ENCODE measurements at places on chromosomes 12 and 14.

DNA sequence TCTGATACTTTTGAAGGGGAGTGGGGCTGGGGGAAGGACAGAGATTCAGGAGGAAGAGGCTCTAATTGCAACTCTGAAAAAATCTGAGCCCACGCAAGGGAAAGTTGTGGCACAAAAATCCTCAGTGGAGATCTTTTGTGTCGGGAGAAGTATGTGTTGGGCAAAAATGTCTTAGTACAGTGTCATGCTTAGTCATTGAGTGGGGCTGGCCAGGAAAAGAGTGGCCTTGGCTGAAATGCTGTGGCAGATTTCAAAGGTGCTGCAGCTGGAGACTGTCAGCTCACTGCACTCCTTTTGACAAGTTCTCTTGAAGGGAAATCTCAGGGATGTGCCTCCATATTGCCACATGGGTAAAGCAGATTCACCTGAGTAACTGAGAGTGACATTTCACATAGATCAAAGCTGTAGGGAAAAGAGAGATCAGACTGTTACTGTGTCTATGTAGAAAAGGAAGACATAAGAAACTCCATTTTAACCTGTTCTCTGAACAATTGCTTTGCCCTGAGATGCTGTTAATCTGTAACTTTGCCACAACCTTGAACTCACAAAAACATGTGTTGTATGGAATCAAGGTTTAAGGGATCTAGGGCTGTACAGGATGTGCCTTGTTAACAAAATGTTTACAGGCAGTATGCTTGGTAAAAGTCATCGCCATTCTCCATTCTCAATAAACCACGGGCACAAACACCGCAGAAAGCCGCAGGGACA lies 36.0 kb upstream of the GLIPR1 start:
- DNase-seq, result no peak

GRCh38 chr14:93410021-93410420 lies 20.7 kb upstream of the UNC79 start:
- no peak for DNase-seq

- DNase-seq, result no peak
Observed at GRCh38 chr14:64683264-64683663, 21.0 kb upstream of the PLEKHG3 start.

DNA sequence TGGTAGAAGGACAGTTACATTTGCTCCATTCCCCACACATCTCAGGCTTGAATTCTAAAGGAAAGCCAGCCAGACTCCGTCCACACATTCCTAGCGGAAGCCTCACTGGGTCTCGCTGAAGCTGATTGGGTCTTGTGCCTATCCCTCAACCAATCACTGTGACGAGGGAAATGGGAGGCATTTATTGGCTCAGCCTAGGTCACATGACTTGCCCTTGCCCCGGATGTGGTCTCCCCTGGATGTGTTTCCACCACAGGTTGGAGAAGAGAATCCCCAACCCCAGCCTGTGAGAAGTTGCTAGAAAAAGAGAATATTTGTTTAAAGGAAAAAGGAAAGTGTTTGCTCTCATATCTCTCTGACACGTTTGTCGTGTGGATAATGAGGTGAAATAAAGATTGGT lies 93.4 kb downstream of the C12orf75 start:
- no peak for DNase-seq

GRCh38 chr12:2338991-2339431 lies 286.2 kb downstream of the CACNA1C start:
- DNase-seq, result no peak

DNA sequence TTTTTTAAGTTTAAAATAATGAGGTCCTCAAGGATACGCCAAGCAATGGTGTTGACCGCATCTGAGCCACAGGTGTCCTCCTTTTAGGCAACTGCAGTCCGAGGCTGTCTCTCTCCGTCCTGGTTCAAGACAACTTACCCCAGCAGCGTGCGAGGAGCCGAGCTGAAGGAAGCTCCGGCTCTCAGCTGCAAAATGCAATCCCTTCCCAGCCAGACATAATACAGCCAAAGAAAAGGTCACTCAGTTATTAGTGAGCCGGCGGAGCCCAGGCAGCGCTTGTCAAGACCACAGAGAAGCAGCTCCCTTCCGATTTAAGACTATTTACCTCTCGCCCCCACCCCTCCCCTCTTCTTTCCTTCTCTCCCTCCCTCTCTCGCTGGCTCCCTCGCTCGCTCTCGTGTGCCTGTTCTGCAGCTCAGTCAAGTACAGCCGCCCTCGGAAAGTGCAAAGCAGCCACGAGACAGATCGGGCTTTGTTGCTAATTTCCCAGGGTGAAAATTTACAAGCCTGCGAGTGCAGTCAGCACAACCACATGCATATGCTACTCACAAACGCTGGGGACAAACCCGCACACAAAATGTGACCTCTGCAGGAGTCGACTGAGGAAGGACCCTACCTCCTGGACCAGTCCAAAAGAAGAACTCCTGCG lies 363 bp upstream of the LMO3 start:
- DNase-seq, result no peak

- no peak for DNase-seq
Observed at GRCh38 chr12:10167599-10167998, 4.3 kb downstream of the OLR1 start.

DNA sequence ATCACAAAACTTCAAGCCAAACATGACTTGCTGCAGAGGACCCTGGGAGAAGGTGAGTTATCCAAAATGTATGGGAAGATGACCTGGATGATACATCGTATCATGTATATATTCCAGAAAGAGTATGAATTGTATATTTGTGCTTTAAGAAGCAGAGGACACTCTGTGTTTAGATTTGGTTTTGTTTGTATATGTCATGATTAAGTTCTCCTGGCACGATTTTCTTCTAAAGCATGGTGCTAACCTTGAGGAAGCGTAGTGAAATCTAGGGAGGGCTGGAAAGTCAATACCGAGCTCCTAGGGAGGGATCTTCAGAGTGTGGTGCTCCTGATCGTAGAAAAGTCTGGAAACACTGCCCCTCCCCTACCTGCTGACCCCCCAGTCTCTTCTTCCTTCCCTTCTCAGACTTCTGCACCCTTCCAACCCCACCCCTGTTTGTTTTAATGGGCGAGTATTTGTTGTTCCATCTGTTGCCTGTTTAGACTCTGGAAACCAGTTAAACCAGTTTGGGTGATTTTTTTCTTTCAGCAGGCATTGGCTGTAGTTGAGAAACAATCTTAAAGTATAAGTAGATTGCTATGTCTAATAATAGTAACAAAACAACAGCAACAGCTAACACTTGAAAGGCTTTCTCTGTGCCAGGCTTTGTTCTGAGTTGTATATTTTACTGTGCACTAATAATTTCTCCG lies 141.6 kb downstream of the KICS2 start:
- DNase-seq, result no peak

GRCh38 chr14:53106768-53107167 lies 46.4 kb downstream of the DDHD1 start:
- no peak for DNase-seq

GRCh38 chr14:41615011-41615595 lies 8.4 kb downstream of the LRFN5 start:
- no peak for DNase-seq

- DNase-seq, result no peak
Observed at GRCh38 chr12:123847019-123847418, 84.9 kb downstream of the DNAH10 start.

DNA sequence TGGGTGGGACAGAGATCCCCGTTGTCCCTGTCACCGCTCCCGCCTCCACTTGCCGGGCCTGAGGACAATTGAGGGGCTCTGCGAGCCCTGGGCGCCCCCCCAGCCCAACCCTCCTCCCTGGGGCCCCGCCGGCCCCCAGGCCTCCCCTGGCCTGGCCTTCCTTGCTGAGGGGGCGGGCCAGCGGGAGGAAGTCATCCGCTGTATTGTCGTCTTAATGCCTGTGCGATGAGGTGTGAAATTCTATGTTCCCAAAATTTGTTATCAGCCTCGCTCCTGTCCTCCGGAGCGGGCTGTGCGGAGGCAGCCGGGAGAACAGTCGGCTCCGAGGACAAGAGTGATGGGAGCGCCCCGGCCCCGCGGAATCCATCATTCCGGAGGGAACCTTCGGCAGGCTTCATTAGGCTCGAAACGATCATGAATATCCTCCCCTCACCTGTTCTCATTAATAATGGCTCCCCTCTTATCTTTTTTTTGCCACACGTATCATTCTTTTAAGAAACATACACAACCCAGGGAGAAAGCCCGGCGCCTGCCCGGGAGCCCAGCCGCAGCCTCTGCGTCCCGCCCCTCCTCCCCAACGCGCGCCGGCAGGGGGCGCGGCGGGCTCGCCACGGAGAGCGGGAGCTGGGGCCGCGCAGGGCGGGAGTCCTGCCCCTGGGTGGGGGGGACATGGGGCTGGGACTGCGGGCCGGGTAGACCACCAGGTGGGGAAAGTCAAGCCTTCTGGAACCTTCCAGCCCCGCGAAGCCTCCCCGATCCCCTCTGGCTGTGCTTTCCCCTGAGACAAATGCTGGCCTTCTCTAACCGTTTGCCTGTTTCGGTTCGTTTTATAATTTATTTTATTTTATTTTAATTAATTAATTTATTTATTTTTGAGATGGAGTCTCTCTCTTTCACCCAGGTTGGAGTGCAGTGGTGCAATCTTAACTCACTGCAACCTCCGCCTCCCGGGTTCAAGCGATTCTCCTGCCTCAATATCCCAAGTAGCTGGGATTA lies 17.1 kb upstream of the DLK1 start:
- no peak for DNase-seq
